Stimulated activated CD4-positive, alpha-beta T cell treated with anti-CD3 and anti-CD28 coated beads, Interleukin-1b, Interleukin-23, amount 100 ng/mL, for 48 hours (primary cell): ENCODE measurements at places on chromosomes 6 and 20.

DNA sequence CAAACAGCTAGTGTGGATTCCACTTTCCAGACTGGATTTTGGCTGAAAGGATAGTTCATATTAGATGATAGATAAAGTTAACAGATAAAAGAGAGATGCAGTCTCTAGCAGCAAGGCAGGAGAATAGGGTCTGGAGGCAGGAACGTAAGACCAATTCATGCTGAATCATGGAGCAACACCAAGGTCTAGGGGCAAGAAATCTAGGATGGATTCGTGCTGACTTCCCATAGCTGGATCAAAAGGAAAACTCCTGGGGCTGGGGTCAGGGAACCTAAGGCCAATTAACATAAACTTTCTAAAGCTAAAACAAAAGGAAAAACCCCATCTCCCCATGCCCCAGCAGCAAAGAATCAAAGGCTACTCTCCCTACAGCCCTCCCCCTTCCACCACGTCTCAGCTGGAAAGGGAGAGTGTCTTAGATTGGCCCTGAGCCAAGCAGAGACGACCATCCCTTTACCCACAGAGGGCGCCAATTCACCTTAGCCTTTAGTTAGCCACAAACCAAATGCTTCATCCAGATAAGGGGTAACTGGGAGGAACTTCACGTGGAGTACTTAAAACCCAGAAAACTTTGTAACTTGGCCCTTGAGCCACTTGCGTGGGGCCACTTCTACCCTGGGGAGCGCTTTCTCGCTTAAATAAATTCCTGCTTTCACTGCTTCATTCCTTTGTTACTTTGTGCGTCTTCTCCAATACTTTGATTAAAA is 7.6 kb downstream of the TREM1 start:
- DNase-seq: peak; percentile 76

DNA sequence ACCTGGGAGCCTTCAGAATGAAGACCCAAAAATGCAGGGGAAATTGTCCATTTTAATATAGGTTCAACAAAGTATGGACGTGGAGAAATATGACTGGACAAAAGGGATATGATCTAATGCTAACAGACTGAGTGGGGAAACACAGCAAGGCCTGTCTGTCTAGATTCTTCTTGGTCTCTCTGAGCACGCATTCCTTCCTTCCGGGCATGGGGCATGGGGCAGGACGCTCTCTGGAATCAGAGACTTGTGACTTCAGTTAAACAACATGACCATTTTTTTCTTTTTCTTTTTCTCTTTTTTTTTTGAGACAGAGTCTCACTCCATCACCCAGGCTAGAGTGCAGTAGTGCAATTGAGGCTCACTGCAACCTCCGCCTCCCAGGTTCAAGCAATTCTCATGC is 31.9 kb downstream of the ZBTB2 start:
- no peak for DNase-seq

DNA sequence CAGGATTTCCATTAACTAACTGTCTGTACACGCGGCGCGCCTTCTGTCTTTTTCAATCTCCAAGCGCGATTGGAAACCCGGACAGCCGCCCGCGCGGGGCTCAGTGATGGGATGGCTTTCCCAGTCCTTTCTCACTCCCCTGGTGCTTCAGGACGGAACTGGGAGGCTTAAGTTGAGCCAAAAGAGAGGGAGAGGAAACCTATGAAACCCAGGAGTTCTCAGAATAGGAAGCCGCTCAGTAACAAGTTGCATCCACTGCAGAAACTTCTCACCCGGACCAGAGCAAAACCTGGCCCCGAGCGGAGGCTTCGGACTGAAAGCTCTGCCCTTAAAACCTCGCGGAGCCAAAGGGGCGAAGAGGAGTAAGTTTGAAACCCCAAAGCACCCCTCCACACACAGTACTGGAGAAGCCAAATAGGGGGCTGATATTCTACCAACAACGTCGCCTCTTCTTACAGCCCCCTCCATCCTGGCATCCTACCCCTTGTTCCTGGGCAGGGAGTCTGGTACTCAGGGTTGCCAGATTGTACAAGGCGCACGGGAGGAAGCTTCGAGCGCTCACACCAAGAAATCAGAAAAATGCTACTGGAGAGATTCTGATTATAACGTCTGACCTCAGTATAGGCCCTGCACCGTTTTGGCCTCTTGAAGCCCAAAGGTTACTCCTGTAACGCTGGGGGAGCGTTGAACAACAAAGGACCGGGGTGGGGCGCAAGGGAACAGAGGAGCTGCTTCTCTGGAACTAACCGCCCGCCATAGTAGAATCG is 906 bp upstream of the COL12A1 start:
- DNase-seq: no peak

- no peak for DNase-seq
Observed at GRCh38 chr6:89007209-89008000, 44.0 kb upstream of the RNGTT start.

DNA sequence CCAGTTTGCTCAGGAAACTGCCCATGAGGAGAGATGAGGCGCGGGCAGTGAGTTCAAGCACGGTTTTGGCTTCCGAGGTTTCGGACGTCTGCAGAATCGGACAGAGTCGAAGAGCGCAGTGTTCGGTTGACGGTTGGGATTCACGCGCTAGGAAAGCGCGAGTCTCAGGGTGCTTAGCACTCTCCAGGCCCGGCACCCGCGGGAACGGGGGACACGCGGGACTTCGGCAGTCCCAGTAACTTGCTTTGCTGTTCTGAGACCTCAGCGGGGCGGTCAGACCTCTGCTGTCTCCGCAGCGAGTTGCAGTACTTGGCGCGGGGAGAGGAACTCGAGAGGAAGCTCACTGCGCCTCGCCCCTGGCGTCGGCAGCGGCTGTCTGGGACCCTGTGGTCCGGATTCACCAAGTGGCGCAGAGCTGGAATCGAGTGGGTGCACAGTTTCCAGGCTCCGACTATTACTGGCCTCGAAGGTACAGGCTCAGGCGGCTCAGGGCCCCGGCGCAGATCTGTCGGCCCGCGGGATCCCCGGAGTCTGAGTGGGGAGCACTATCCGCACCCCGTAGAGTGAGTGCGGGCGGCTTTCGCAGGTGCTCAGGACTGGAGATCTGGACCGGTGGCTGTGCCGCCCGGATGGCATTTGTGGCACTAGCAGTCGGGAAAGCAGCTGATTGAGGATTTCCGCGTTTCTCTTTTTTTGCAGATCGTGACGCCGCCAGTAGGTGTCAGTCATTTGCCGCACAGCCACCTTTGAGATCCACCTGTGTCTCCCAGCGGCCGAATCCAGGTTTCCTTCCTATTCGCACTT is at the start of gene POM121L2:
TSS of gene POM121L2 (minus strand) at position 128 of the 804 bp plus-strand sequence. CDS start at position 25, 103 bp downstream.
- peak; percentile 52 for DNase-seq

- DNase-seq: no peak
Observed at GRCh38 chr20:32661820-32662528, 11.8 kb downstream of the C20orf203 start.
